Osteocyte (in vitro differentiated cells): ENCODE measurements at places on chromosomes 1 and 21. TPM values are rescaled to one million over a fixed set of nuclear protein-coding genes. Genes with fewer than 3 reads are reported as not detected.

- H3K36me3 ChIP-seq: peaks cover 3% of the 10 kb centered on the region
- H3K27me3 ChIP-seq: no peaks in the 10 kb centered on the region
- no peaks in the 10 kb centered on the region for H3K4me1 ChIP-seq
- DNase-seq: no peak
Observed at GRCh38 chr1:84642774-84643173, 47.5 kb downstream of the SSX2IP start.

- no peak for DNase-seq
- H3K4me3 ChIP-seq: no peak overlapping the region
- H3K27ac ChIP-seq: no peak overlapping the region
- H3K4me1 ChIP-seq: peaks cover 3% of the 10 kb centered on the region
- H3K36me3 ChIP-seq: peaks cover 22% of the 10 kb centered on the region
Observed at GRCh38 chr1:227773558-227773957, 38.3 kb downstream of the SNAP47 start.

DNA sequence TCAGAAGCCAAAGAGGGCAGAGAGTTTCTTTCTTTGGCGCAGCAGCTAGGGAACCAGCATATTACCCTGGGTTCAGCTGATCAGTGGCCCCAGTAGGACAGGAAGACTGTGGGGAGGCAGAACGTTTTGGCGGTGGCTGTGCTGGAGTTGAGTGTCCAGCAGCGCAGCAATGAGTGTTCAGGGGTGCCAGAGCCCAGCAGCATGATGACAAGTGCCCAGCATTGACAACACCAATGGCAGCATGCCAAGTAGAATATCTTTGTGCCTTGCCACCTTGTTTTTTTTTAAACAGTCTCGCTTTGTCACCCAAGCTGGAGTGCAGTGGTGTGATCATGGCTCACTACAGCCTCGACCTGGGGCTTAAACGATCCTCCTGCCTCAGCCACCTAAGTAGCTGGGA is 106.7 kb upstream of the CDC42BPA start:
- no peak for DNase-seq
- H3K27ac ChIP-seq: no peak overlapping the region
- no peaks in the 10 kb centered on the region for H3K27me3 ChIP-seq
- no peak overlapping the region for H3K4me3 ChIP-seq
- H3K36me3 ChIP-seq: no peaks in the 10 kb centered on the region

GRCh38 chr1:232767305-232768074 is 37.7 kb upstream of the MAP10 start:
- H3K27ac ChIP-seq: no peak overlapping the region
- DNase-seq: no peak
- H3K4me1 ChIP-seq: peaks cover 24% of the 10 kb centered on the region

GRCh38 chr1:39720094-39720999 is 18.3 kb upstream of the PPIE start:
- H3K36me3 ChIP-seq: no peaks in the 10 kb centered on the region
- H3K4me1 ChIP-seq: no peaks in the 10 kb centered on the region
- peaks cover 64% of the 10 kb centered on the region for H3K27me3 ChIP-seq
- no peak for DNase-seq

- DNase-seq: no peak
- H3K36me3 ChIP-seq: no peaks in the 10 kb centered on the region
- H3K27me3 ChIP-seq: peaks cover 35% of the 10 kb centered on the region
- no peaks in the 10 kb centered on the region for H3K4me1 ChIP-seq
- no peak overlapping the region for H3K4me3 ChIP-seq
Observed at GRCh38 chr1:156386949-156387869, 18.2 kb downstream of the RHBG start.

DNA sequence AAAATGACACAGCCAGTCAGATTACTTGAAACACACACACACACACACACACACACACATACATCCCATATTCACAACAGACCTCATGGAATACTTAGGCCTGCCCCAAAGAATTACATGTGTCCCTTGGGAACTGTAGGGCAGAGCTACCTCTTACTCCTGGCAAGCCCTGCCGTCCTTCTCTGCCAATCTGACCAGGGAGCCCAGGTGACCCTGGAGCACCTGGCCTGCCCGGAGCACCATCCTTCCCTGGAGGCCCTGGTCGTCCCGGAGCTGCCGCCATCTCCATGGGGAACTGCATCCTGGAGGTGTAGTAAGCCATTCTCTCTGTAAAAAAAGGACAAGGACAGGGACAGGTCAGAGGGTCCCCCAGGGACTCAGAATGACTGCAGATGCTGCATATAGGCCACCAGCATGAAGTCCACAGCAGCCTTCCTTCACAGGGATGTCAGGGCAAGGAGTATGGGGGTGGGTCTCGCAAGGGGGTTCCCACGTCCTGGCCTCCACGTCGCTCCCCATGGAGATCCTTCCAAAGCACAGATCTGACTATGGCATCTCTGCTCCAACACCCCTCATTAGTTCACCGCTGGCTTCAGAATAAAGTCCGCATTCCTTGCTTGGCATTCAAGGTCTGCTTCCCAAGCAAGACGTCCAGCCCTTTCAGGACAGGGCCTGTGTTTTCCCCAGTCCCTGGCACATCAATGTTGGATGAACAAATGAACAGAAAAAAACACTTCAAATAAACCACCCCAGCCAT is 9.2 kb upstream of the PEF1 start:
- no peak overlapping the region for H3K4me3 ChIP-seq
- H3K36me3 ChIP-seq: peaks cover 6% of the 10 kb centered on the region
- DNase-seq: no peak
- H3K4me1 ChIP-seq: no peaks in the 10 kb centered on the region
- no peaks in the 10 kb centered on the region for H3K27me3 ChIP-seq

GRCh38 chr1:167136806-167137205 is 42.9 kb downstream of the STYXL2 start:
- peak overlapping the region; percentile 60 for H3K27ac ChIP-seq
- H3K4me3 ChIP-seq: no peak overlapping the region
- no peaks in the 10 kb centered on the region for H3K27me3 ChIP-seq

DNA sequence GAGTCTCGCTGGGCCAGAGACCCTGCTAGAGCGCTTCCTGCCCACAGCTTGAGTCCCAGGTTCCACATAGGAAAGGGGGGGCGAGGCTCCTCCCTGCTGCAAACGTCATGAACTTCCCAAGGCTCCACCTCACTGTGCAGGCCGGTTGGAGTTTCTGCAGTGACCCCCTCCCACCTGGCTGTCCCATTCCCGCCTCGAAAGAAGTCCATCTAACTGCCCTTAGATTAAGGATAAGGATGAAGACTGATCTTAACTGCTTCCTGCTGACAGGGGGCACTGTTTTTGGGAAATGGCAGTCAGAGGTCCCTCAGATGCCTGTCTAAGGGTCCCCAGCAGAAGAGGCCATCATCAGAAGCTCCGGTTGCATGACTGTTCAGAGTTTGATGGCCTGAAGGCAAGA is 62.7 kb downstream of the STUM start:
- H3K4me3 ChIP-seq: no peak overlapping the region
- H3K36me3 ChIP-seq: peaks cover 2% of the 10 kb centered on the region
- H3K4me1 ChIP-seq: no peaks in the 10 kb centered on the region
- no peak overlapping the region for H3K27ac ChIP-seq

DNA sequence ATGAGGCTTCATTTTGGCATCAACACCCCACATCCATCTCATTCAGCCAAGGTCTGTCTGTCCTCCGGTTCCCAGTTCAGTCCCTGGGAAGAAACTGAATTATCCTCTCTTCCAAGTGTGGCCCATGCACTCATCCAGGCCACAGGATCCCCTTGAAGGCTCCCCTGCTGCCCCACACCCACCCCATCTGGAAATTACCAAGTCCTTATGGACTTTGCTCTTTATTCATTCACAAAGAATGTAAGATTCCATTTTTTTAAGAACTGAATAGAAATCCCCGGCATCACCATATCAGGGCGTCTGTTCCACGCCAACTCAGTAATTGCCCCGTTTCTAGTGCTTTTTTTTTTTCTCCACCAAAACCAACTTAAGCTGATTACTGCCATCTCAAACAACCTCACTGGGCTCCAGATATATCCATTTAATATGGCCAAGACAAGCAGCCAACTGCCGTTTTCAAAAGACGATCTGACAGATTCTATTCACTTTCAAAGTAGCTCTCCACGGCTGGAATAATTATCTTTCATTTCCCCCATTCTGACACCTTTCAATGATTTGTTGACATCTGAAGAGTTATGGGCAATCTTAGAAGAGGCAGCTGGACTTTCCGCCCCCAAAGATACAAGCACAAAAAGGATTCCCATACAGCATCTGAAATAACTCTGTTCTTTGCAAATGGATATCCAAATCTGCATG is 55.9 kb downstream of the OLIG1 start:
- no peak for DNase-seq
- no peak overlapping the region for H3K27ac ChIP-seq
- H3K36me3 ChIP-seq: no peaks in the 10 kb centered on the region
- peaks cover 54% of the 10 kb centered on the region for H3K27me3 ChIP-seq
- no peak overlapping the region for H3K4me3 ChIP-seq
- peaks cover 7% of the 10 kb centered on the region for H3K4me1 ChIP-seq

- H3K4me1 ChIP-seq: peaks cover 20% of the 10 kb centered on the region
- H3K36me3 ChIP-seq: peaks cover 5% of the 10 kb centered on the region
- H3K27ac ChIP-seq: peak overlapping the region; percentile 5
- no peak overlapping the region for H3K4me3 ChIP-seq
- no peak for DNase-seq
Observed at GRCh38 chr1:61914823-61915482, 172.7 kb downstream of the PATJ start.

GRCh38 chr1:152743371-152744145 is 14.3 kb upstream of the KPRP start:
- H3K27ac ChIP-seq: no peak overlapping the region
- H3K4me3 ChIP-seq: no peak overlapping the region
- no peaks in the 10 kb centered on the region for H3K36me3 ChIP-seq
- no peaks in the 10 kb centered on the region for H3K4me1 ChIP-seq
- no peaks in the 10 kb centered on the region for H3K27me3 ChIP-seq
- DNase-seq: no peak

DNA sequence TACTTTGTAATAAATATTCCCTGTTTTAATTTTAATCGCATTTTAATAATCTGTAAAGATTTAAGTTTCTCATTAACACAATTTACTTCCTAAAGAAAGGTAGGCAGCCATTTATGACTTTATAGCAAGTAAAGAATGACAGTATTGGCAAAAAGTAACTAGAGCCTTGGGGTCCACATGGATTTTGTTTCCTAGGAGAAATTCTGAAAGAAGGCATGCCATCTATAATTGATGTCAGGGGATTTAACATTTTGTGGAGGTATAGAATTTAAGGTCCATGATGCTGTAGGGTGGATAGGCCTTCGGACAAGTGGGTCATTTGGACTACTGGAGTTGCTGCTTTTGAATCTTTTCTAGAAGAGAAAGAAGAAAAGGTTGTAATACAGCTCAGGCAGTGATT is at the start of gene OR2M4:
Gene OR2M4 (plus strand): TSS at position 301 of the 400 bp plus-strand sequence. CDS start 7,512 bp downstream, outside the sequence.
- H3K36me3 ChIP-seq: no peaks in the 10 kb centered on the region
- H3K4me1 ChIP-seq: no peaks in the 10 kb centered on the region
- no peak for DNase-seq

GRCh38 chr1:82778612-82779011 is 977.9 kb downstream of the ADGRL2 start:
- no peaks in the 10 kb centered on the region for H3K36me3 ChIP-seq
- no peak overlapping the region for H3K4me3 ChIP-seq
- no peaks in the 10 kb centered on the region for H3K4me1 ChIP-seq
- DNase-seq: no peak
- H3K27me3 ChIP-seq: no peaks in the 10 kb centered on the region

DNA sequence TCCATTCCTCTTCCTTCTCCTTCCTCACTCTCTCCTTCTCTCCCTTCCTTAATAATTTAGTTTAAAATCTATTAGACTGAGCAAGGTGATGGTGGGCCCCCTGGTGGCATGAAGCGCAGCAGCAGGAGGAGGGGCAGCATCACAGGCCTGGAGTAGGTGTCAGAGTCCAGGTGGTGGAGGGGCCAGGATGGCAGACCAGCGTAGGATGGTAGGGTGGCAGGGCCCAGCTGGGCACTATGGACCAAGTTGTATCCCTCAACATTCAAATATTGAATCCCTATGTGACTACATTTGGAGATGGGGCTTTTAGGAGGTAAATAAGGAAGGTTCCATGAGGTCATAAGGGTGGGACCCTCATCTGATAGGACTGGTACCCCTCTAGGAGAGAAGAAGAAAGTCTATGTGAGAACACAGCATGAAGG is 61.0 kb downstream of the WDR4 start:
- H3K36me3 ChIP-seq: no peaks in the 10 kb centered on the region
- peaks cover 12% of the 10 kb centered on the region for H3K27me3 ChIP-seq
- peak; percentile 86 for DNase-seq
- H3K27ac ChIP-seq: no peak overlapping the region
- no peak overlapping the region for H3K4me3 ChIP-seq
- H3K4me1 ChIP-seq: no peaks in the 10 kb centered on the region

Gene C1orf53
- 2.1 and 2.6 TPM in 2 replicates for total RNA-seq

Gene MRPS15
- 59.0 and 64.4 TPM in 2 replicates for total RNA-seq

Gene FCRLB
- total RNA-seq: 0.27 TPM in 1 of 2 replicates, not detected in the other

Gene MRPL39
- 20.0 and 24.3 TPM in 2 replicates for total RNA-seq

Gene SPRR2B
- not detected in 2 replicates for total RNA-seq

Gene BARHL2
- total RNA-seq: not detected in 2 replicates

Gene SOAT1
- total RNA-seq: 39.6 and 41.3 TPM in 2 replicates

Gene KANK4
- total RNA-seq: not detected in 2 replicates

Gene ATP13A2
- total RNA-seq: 69.6 and 69.9 TPM in 2 replicates

Gene TDRD10
- total RNA-seq: not detected in 2 replicates

Gene MEX3A
- total RNA-seq: 19.8 and 20.7 TPM in 2 replicates

Gene ZNF683
- total RNA-seq: not detected in 2 replicates

Gene ZNF672
- 21.1 and 24.1 TPM in 2 replicates for total RNA-seq

Gene INSRR
- total RNA-seq: 0.08 and 0.21 TPM in 2 replicates
